Tibial artery (tissue), 4 donors: ENCODE measurements at places on chromosomes 13 and 19.
A peak's percentile ranks its signal among the peaks of the same experiment; 100 is the strongest.

- DNase-seq, result no peak
These were observed 21.6 kb upstream of the ANKRD10 start for GRCh38 chr13:110936519-110936918.

GRCh38 chr13:30477346-30478195, 11.8 kb upstream of the HMGB1 start:
- DNase-seq, result no peak

DNA sequence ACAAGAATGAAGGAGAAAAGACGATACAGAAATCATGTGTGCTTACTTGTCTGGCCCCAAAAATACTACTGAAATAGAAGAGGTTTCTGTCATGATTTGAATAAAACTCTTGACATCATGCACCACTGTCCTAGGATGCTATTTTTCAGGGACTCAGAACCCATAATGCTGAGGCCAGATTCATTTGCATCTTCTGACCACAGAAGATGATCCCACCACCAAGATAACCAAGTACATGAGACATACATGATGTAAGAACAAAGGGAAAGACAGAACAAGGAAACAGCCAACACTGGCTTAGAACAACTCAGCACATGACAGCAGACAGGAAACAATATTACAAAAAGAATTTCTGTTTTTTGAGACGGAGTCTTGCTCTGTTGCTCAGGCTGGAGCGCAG, 2.5 kb downstream of the ZNF552 start:
- no peak for DNase-seq

DNA sequence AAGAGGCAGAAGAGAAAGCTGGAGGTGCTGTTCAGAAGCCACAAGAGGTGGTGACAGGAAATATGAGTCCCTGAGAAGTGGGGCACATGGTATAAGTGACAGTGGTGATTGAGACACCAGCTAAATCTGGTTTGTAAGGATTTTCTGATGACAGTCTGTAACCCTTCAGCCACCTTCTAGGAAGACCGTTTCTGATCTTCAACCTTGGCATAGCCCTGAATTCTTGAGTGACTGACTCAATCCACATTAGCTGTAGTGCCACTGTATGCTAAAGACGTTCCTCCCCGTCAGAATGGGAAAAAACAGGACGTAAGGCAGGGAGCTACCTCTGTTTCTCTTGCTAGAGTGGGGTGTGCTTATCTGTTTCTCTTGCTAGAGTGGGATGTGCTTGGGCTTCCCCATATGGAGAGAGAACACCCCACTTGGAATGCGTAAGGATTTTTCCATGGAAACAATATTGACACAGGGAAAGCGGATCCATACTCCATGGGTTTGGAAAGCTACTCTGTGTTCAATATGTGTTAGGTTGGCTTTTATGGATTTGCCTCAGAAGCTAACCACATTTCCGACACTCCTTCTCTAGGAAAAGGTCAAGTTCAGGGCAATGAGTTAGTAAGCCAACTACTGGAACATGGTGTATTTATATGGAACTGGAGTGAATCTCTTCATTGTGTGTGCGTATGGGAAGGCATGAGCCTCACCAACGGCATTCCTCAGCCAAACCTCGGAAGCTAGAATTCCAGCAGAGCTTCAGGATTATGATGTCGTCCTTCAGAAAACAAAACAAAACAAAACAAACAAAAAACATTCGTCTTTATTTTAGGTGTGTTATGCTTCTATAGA, 948.8 kb upstream of the SLC10A2 start:
- no peak for DNase-seq

DNA sequence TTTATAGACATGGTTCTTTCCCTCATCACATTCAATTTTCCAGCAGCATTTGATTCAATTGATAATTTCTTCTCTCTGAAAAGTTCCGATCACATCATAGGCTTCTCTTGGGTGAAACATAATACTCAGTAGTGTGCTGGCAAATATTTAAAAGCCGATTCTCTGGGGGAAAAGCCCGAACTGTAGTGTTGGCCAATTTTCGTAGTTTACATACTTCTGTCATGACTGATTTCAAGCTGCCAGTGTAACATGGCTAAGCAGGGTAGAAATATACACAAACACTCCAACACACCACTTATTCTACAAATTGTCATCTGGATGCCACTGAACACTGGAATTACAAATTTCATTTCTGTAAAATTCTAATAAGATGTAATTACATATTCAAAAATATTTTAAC, 56.1 kb upstream of the FREM2 start:
- no peak for DNase-seq

- peak; percentile 71 for DNase-seq
These were observed 15.0 kb downstream of the NUFIP1 start for GRCh38 chr13:44974056-44974793.

DNA sequence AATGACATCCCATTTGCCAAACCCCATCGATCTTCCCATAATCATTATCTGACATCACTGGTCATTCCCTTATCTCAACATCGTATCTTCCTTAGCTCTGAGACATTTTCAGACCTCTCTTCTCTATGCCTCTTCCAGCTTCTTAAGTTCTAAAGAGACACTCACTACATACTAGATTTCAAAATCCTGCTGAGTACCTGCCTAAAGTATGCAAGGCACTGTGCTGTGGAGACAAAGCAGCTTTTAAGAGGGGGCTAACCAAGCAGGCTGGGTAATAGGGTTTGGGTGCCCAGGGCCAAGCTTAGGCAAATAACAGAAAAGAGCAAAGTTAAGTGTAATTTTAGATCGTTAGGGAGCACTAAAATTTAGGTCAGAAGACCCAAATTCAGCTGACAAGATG, 3.4 kb upstream of the POMP start:
- no peak for DNase-seq

- no peak for DNase-seq
These were observed 7.1 kb downstream of the POLR1G start for GRCh38 chr19:45413497-45413896.

- DNase-seq, result no peak
These were observed 421.1 kb downstream of the FGF9 start for GRCh38 chr13:22091971-22092300.

DNA sequence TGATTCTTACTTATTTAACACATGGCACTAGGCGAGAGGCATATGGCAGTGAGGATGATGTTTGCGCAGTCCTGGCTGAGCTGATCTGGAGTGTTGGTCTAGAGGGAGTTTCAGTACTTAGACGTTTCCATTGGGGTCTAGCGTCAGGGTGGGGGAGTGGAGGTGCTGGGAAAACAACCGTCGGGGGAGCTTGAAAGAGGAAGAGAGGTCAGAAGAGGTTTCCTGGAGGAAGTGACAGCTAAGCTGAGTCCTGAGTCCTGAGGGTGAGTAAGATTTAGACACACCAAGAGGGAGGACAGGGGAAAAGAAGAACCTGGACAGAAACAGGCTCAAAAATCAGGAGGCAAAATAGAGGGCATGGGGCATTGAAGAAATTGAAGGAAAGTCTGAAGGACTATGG, 81.4 kb downstream of the ALOX5AP start:
- no peak for DNase-seq

- DNase-seq, result no peak
These were observed 207.5 kb downstream of the ENOX1 start for GRCh38 chr13:43579321-43579720.

- DNase-seq, result no peak
These were observed 16.6 kb upstream of the LSM14A start for GRCh38 chr19:34155686-34156085.

DNA sequence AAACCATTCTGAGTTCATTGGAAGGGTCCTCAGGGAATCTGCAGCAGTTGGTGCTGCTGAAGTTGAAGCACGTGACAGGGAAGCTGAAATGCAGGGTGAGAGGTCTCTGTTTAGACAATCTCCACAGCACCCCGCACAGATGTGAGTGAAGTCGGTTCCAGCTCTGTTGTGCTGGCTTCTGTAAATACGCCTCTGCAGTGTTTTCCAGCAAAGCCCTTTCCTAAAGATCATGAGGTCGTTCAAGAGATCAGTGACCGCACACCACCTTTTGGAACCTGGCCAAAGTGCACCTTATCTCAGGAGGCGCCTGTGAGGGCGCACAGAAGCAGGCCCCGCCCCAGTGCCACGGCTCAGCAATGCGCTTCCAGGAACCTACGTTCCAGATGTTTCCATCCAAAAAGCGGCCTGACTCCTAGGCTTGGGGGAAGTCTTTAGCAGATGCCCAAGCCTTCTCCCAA, 10.8 kb downstream of the CUL4A start:
- no peak for DNase-seq

DNA sequence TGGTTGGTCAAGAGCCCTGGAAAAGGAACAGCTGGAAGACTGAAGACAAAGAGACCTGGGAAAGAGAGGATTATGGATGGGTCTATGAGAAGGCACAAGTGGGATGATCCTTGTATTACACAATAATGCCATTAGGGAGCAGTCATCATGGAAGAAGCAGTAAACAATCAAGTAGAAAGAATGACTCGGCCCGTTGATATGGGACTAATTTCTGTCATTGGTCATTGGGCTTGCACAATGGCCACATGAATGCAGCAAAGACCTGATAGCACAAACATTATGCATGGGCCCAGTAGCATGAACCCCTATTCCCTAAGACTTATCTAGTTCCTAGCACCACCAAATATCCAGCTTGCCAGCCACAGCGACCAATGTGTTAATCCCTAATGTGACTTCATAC, 390.3 kb upstream of the ZNF507 start:
- no peak for DNase-seq

GRCh38 chr19:5245631-5246553, 94.7 kb downstream of the PTPRS start:
- no peak for DNase-seq

DNA sequence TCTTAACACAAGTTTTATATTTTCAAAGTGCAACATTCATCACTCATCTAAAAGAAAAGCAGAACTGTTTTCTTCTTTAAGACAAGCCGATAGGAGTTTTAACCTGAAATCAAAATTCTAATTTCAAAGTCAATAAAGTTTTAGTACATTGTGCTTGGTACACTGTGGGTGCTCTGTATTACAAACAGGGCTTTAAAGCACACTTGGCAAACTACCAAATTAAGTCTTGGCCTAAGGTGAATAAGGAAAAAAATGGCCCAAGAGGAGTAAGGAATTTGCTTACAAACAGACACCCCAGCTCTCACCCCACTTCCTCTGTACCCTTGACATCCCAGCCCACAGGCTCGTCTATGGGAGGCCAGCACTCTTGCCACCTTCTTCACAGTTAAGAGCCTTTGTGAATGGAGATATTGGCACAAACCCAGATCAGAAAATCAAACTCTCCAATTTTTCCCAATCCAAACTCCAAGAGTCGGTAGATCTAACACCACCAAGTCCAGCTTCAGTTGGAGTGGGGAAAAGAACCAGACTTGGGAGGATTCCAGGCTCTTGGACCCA, 66.0 kb downstream of the ABCC4 start:
- no peak for DNase-seq

- no peak for DNase-seq
These were observed 13.1 kb upstream of the PDE4C start for GRCh38 chr19:18239303-18239702.

DNA sequence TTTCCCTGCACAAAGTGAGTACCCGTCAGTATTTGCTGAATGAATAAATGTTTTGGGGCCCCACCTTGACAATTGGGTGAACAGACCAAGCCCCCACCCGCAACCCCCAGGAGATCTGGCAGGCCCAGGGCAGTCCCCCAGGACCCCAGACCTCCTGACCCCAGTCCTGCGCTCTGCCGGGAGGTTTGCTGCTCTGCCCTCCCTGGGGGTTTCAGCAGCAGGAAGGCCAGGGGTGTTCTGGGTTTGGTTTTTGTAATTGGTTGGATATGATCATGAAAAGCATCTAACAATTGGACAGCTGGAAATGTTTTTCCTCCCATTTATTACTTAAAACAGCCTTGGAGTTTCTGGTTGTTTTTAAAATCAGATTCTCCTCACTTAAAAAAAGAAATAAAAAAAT, 193.8 kb downstream of the URI1 start:
- no peak for DNase-seq

DNA sequence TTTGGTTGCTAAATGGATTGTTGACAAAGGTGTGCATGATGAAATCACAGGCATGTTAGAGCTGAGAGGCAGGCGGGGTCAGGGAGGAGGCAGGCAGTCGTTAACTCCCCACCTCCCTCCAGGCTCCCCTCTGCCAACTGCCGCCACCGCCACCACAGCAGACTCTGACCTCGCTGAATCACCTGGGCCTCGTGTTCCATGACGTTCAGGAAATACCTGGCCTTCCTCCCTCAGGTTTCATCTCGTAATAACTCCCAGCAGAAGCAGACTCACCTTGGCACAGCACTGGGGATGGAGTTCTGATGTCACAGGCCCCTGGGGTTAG, 198.5 kb downstream of the KATNAL1 start:
- DNase-seq, result no peak

DNA sequence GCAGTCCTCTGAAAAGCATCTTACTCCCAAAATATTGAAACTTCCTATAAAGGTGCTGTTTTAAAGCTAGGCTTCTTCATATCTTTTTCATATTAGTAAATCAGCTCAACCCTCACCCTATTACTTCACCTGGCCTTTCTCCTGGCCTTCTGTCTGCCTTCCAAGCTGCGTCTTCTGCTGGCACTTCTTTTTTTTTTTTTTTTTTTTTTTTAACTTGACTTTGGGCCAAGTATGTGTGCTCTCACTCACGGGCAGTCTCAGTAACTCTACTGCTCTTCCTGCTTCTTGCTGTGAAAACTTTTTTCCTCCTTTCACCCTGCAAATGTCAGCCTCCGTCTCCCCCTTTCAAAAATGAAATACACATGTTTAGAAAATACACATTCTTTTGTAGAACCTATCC, 41.2 kb upstream of the KCTD4 start:
- DNase-seq, result no peak

DNA sequence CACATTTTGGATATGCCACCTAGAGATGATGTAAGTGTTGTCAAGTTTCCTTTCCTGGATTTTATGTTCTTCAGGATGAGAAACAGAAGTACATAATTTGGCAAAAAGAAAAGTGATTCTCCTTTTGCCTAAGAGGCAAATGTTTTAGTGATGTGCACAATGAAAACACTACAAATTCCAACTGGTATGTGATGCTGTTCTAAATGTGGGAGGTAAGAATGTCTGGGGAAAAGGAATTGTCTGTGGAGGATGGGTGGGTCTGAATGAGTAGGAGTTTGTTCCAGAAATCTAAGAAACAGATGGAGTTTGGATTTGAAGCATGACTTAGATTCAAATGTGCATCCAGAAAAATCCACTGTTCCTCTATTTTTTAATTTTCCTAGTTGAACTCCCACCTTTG, 473.6 kb upstream of the SPRY2 start:
- DNase-seq, result no peak

GRCh38 chr19:43476606-43477005, 11.2 kb upstream of the LYPD3 start:
- no peak for DNase-seq

DNA sequence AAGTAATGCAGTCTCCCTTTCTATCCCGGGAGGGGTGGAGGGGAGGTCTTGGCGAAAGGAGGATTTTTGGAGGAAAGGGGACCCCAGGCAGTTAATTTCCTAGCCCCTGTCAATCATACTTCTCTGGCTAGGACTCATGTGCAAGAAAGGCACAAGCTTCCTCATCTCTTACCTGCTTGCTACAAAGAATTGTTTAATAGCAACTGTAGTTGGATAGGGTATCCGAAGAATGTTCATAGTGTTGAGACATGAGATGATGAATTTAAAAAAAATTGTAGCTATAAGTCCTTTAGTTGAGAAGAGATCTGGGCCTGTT, 525 bp downstream of the BORA start:
- no peak for DNase-seq
